Stimulated activated CD4-positive, alpha-beta T cell treated with anti-CD3 and anti-CD28 coated beads, Interleukin-1b, Interleukin-23, amount 100 ng/mL, for 1 hour (primary cell): ENCODE measurements at places on chromosomes 3 and 15.

DNA sequence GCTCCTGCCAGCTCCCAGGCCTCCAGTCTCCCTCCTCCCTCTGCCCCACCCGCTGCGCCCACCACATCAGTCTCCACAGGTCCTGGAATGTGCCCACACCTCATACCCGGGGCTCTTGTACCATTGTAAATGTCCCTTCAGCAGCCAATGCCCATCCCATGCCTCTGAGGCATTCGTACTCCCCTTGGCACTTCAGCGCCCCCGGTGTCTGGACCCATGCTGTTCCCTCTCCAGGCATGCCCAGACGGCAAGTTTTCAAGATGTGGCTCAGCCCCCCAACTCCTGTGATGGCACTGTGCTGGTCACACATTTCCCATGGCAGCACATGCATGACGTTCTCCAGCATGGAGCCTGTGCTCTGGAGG is 13.3 kb downstream of the PLXND1 start:
- DNase-seq = no peak

- no peak for DNase-seq
Measured at GRCh38 chr3:177295116-177295515, 97.8 kb upstream of the TBL1XR1 start.

DNA sequence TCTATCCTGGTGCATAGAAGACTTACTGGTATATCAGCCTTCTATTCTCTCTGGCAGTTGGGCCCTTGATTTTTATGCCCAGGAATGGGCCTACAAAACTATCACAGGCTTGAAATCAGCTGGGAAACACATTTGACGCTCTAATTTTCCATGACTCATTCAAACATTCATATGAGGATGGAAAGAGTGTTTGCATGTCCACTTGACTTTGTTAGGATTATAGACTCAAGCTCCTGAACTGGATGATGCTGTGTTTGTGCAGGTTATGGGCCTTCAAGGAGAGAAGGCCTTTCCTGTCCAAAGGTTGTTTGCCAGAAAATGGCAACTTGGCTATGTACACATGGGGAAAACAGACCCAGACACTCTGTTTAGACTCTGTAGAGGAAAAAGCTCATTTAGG is 219.9 kb downstream of the GAP43 start:
- no peak for DNase-seq

- DNase-seq = no peak
Measured at GRCh38 chr3:50714946-50715345, 40.2 kb downstream of the DOCK3 start.

- DNase-seq = no peak
Measured at GRCh38 chr3:67291287-67292252, 293.5 kb downstream of the KBTBD8 start.

GRCh38 chr15:60172143-60172542 is 168.0 kb downstream of the FOXB1 start:
- no peak for DNase-seq

GRCh38 chr3:142273501-142273900 is 48.1 kb upstream of the GK5 start:
- no peak for DNase-seq

DNA sequence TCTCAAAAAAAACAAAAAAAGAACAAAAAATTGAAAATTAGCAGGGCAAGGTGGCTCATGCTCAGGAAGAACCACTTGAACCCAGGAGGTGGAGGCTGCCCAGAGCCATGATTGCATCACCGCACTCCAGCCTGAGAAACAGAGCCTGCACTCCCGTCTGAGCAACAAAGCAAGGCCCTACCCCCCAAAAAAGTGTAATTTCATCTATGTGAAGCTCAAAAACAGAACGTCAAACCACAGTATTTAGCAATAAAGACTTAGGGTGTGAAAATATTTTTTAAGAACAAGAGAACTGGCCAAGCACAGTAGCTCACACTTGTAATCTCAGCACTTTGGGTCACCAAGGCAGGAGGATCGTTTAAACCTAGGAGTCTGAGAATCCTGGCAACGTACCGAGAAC is 38.2 kb downstream of the STAG1 start:
- DNase-seq = no peak

- DNase-seq = no peak
Measured at GRCh38 chr15:81174125-81174791, 22.4 kb upstream of the IL16 start.

DNA sequence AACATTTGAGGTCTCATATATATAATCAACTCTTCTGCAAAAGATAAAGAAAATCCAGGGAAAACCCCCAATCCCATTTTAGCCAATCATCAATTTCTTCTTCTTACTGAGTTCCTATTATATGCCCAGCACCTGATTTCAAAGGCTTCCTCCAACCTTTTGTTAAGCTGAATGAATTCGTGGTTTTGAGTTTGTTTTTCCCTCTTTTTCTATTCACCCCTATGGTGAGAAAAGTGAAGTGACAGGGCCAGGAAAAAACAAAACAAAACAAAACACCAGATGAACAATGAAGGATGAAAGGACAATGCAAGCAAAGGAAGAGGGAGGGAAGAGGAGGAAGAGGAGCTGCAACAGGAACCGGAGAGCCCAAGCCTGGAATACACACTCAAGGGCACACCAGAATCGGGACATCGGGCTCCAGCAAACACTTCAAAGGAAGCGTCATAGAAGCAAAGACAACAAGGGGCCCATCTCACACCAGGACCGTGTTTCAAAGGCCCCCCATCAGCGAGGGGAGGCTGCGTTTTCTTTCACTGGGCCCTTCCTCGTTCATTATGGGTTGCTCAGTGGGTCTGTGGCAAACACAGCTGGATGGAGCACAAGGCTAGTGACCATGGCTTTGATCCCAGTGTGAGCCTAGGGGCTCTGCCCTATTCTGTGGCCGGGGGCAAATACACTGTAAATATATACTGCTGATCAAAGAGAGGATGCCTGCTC is 50.2 kb downstream of the VGLL4 start:
- DNase-seq = no peak

DNA sequence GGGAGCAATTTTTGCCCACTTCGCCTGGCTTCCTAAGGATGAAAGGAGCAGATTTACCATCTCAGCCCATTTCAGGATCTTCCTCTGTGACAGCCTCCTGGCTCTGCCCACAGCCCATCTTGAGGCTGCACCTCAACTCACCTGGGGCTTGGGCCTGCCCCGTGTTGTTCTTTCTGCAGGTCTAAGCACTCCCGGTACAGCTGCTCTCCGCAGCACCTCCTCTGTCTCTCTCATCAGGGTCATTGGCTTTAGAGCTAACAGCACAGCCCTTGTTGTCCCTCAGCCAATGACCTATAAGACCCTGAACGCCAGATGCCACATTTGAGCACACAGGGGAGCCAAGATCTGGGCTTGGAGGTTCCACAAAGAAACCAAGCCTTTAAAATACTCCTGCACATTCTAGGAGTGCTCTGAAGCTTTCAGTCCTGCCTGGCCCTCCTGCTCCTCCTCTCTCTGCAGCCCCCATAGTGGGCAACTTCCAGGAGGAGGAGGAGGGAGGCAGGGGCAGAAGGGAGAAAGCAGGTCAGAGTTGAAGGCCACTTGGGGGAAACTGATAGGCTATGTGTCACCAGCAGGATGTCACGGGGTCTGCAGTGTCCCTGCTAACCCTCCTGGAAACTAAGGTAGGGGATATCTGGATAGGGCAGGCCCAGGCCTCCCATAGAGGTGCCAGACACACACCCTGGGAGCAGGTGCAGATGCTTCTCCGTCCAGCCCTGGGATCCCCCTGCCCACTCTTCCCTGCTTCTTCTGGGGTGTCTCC is 115.6 kb downstream of the ETFA start:
- DNase-seq = no peak

DNA sequence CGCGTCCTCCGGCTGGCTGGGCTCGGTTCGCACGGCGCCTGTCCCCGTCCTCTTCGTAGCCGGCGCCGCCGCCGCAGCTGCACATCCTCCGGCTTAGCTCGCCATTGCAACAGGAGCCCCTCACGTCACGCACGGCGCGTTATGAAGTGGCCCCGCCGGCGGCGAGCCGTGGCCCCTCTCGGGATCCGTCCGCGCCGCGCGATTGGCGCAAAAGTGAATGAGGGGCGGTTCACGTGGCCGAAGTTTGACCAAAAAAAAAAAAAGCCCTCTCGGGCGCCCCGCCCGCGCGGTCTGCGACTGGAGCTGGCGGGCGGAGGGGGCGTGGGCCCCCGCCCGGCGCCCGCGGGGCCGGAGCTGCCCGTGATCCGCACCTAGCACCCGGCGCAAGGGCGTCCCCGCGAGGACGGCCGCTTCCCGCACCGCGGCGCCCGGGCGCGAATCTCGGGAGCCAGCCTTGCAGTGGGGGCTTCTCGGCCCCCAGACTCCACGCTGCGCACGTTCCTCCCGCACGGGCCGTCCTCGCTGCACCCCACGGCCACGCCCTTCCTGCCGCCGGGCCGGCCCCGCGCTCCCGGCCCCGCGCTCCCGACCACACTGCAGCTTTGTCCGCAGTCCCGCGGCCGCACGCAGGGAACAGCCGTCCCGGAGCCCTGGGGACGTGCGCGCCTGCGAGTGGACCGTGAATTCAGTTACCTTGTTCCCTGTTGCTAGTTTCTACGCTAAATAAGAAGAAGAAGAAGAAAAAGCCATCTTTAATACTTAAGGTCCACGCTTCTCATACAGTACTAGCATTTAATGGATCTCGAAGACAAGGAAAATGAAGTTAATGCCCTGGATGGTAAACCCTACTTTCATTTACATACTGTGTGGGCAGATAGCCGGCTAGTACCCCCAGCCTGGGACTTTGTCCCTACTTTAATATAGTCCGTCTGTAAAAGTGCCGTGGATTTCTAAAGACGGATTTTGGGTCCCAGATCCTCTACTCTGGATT is at the start of gene CHSY1:
Gene CHSY1 (minus strand): TSS at position 219 of the 991 bp plus-strand sequence. CDS start 592 bp downstream, outside the sequence.
- peak; percentile 63 for DNase-seq

GRCh38 chr3:146524961-146525360 is 19.4 kb downstream of the PLSCR1 start:
- DNase-seq = no peak

- no peak for DNase-seq
Measured at GRCh38 chr3:138949002-138949418, 2.0 kb downstream of the FOXL2NB start.
